Stimulated activated CD4-positive, alpha-beta T cell treated with anti-CD3 and anti-CD28 coated beads, TNF-alpha, amount 100 ng/mL, for 4 hours (primary cell): ENCODE measurements at places on chromosomes 12 and 14.

- no peak for DNase-seq
Observed at GRCh38 chr12:40175045-40175444, 49.8 kb upstream of the LRRK2 start.

DNA sequence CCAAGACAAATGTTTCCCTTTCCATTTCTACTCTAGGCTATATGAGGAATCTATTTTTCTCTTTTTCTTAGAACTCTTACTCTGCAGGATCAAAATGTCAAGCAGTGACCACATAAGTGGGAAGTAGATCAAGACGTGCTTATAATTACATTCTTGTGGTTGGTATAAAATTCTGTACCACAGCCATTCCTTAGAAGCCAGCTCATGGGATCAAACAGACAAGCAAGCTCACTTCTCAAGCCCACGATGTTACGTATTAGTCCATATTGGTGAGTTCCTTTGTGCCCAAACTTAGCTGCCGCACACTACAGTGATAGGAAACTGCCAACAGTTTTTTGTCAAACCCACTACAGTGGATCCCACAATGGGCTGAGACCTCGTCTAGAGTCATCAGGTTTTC is 53.4 kb downstream of the IFNG start:
- no peak for DNase-seq

DNA sequence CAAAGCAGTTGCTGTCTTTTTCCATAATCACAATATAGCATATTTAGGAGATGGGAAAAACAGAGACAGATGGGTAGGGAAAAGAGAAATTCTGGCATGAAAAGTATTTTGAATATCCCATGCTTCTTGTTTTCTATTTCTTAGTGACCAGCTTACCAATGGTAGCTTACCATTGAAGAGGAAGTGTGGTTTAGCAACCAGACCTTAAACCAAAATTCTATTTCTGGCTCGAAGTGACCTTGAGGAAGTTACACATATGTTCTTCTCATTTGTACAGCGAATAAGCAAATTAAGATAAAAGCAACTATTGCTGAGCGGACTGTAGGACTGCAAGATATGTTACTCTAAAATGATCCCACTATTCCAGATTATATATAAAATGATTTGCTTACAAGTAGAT is 82.9 kb downstream of the FGD4 start:
- DNase-seq, result no peak

- DNase-seq, result no peak
Observed at GRCh38 chr14:96130854-96131253, 73.8 kb upstream of the BDKRB2 start.

GRCh38 chr12:17060260-17060659 is 454.3 kb upstream of the LMO3 start:
- DNase-seq, result no peak

DNA sequence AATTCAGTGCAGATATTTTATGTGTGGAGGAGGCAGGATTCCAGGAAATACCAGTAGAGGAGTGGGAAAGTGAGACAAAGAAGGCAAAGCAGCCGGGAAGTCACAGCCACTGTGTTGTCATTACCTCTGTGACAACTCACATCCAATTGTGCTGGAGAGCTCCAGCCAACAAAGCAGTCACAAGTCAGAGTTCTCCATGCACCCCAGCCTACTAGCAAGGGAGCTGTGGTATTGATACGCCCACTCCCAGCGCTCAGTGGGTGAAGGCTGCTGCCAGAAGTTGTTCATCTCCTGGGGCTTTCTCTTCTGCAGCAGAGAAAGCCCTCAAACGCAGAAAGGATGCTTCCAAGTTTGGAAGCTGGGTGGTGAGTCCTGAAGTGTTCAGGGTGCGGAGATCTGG is 93.9 kb downstream of the DICER1 start:
- no peak for DNase-seq

DNA sequence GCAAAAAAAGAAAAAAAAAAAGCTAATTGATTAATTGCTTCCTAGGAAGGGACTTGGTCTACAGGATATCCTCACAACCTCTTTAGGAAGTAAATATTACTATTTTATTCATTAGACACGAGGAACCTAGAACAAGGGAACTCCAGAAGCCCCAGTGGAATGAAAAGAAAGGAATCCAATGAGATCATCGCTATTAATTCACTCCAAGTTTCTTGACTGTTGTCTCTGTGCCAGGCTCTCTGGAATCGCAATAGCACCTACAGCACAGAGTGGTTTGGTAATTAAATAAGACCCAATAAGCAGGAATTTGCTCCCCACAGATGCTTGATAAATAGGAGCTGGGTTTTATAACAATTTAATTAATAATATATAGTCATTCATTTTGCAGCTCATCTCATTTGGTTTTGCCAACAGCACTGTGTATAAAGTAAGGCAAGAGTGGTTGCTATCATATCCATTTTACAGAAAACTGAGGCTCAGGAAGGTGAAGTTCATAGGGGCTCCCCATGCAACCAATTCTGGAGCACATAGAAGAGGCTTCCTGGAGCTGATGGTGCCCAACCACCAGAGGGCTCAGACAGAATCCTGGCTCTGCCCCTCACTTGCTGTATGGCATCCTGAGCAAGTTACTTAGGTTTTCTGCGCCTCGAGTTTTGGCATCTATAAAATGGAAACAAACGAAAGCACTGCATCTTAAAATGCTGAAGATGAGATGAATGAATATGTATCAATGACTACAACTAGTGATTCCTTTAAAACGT is 420.2 kb downstream of the MED13L start:
- DNase-seq, result no peak

GRCh38 chr12:49233842-49234526 is 30.9 kb upstream of the TUBA1C start:
- DNase-seq, result no peak

- DNase-seq, result no peak
Observed at GRCh38 chr12:50411051-50411660, 10.5 kb downstream of the LARP4 start.

GRCh38 chr12:6816598-6816997 is 5.0 kb upstream of the GPR162 start:
- no peak for DNase-seq

DNA sequence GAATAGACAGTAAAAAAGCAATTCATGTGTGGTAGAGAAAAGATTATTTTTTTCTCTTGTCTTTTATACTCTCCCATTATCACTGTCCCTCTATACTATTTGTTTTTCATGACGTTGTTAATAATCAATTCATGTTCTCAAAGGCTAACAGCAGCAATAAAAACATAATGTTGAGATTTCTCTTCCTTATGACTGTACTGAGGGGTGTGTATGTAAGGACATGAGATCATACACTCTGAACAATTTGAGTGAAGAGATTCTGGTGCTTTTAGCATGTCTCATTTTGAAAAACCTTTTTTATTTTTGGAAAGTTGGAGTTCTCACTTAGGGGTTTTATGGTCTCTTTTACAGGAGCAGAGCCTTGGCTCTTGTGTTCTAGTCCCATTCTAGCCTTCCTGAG is 3.8 kb upstream of the TSPAN8 start:
- DNase-seq, result no peak
